ENCODE measurements at places on chromosomes 3 and 15. TPM values are rescaled to one million over a fixed set of nuclear protein-coding genes. Genes with fewer than 3 reads are reported as not detected.

Gene GOLGA8Q
- 0.18 TPM for total RNA-seq

Gene LRRC31
- not detected for total RNA-seq

Gene ACKR2
- not detected for total RNA-seq

Gene TEX55
- total RNA-seq: not detected

Gene ALDH1L1
- 0.17 TPM for total RNA-seq

Gene CHRNA5
- 34.6 TPM for total RNA-seq

Gene IL17RB
- 1.1 TPM for total RNA-seq

Gene LARP6
- 80.0 TPM for total RNA-seq

Gene FAM81A
- 12.7 TPM for total RNA-seq

Gene PIF1
- 19.2 TPM for total RNA-seq

Gene SLC25A20
- total RNA-seq: 11.1 TPM

Gene SLCO3A1
- total RNA-seq: 19.2 TPM

Gene GADL1
- not detected for total RNA-seq

Gene TRPM1
- total RNA-seq: not detected

Gene LMOD3
- not detected for total RNA-seq

Gene VILL
- 0.17 TPM for total RNA-seq

Gene EIF4G1
- 247 TPM for total RNA-seq

Gene HTR3E
- not detected for total RNA-seq

Gene PEX5L
- total RNA-seq: not detected

Gene CFAP92
- total RNA-seq: not detected

Gene SPATA12
- total RNA-seq: 0.47 TPM

Gene ZPLD1
- total RNA-seq: 0.06 TPM

Gene ITIH1
- total RNA-seq: not detected

Gene CHRD
- 0.48 TPM for total RNA-seq

Gene GOLGA6D
- 0.03 TPM for total RNA-seq

Gene CCR5
- not detected for total RNA-seq

Gene RHOV
- total RNA-seq: 6.0 TPM

Gene CBLB
- total RNA-seq: 14.7 TPM

Gene CRABP1
- total RNA-seq: 2.1 TPM

Gene UTS2B
- 0.08 TPM for total RNA-seq

Gene ANKRD63
- total RNA-seq: 0.54 TPM

Gene NAALADL2
- total RNA-seq: 0.23 TPM

Gene RLBP1
- total RNA-seq: not detected

Gene ITGB5
- total RNA-seq: 400 TPM

Gene TEX264
- 69.0 TPM for total RNA-seq
